ENCODE measurements at places on chromosomes 11 and 22.

- no peak for DNase-seq
Observed at GRCh38 chr22:25413620-25414019, 150.9 kb upstream of the GRK3 start.

DNA sequence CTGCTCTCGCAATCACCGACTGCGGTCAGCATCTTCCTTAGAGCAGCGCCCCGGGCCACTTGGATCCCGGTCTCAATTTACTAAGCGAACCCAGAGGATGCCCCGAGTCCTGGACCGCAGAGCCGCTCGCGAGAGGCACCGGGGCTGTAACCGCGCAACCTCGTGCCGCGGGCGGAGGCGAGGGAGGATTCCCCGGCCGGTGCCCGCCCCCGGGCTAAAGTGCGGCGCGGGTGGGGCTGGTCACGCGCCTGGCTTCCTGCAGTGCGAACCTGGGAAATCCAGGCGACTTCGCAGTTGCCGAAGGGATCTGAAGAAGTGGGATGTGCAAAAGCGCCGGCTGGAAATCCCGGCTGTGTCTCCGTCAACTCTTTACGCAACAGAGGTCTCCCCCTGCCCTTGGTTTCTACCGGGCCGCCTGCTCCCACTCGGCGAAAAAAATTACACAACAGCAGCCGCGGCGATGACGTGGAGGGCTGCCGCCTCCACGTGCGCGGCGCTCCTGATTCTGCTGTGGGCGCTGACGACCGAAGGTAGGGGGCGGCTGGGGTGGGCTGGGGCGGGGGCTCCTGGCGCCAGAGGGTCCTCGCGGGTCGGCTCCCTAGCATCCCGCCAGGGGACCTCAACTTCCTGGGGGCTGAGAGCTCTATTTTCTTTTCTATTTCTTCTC, at the start of gene NCR3LG1:
NCR3LG1 (plus strand) TSS at position 291 of the 667 bp plus-strand sequence; CDS start at position 461, 170 bp downstream.
- peak; percentile 6 for DNase-seq

- DNase-seq = no peak
Observed at GRCh38 chr11:96328395-96329010, 14.5 kb downstream of the MAML2 start.

- DNase-seq = no peak
Observed at GRCh38 chr11:116888024-116888423, 50.6 kb upstream of the APOA1 start.

DNA sequence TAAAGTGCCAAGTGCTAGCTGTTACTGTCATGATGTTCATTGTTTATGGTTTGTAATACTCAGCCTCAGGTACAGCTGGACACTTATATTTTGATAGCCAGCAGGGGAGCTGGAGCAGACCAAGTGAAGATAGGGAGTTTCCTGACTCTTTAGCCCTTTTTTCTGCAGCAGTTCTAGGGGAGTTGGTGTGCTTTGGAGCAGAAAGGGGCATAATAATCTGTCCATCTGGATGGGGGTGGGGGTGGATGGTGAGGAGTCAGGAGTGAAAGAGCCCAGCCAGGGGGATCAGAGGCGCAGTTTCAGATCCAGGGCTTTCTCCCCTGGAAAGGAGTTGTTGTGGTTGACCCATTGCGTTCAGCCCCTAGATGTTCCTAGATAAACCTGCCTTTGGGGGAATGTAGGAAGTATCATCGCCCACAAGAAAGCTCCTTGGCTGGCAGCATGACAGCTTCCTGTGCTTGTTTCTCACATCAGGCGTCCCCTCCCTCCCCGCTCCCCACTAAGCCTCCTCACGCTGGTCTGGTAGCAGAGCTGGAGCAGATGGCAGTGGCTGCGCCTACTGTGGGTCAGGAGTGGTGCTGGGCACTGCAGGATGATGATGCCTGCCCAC, 41.9 kb downstream of the MED15 start:
- DNase-seq = no peak

- DNase-seq = no peak
Observed at GRCh38 chr11:28582506-28582905, 474.3 kb downstream of the METTL15 start.

- no peak for DNase-seq
Observed at GRCh38 chr11:46382646-46383403, 1.4 kb downstream of the MDK start.

DNA sequence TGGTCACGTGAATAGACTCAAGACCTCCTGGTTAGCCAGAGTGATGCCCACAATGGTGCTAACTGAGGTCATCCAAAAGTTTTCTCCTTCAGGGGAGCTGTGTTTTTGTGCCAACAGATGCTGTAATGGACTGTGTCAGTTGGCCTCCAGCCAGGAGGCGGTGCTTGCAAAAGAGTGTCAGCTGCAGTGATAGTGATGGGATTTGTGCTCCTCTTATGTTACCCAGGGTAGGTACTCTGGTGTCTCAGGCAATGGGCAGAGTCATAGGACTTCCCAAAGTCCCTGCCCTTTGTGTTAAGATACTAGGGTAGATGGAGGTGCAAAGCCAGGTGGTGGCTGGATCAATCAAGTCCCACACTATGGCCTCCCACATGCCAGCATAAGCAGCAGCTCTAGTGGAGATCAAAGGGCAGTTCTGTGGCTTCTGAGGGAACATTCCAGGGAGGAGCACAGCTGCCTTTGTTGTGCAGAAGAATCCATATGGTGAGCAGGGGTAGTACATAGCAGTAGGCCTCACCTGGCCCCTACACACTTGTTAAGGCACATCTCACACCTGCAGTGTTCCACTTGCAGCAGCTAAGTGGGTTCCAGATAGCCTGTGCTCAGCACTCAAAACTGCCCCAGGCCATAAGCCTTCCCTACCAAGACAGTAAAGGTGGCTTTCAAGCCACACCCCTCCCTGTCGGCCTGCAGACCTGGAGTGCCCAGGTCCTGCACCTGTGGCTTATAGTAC, 9.4 kb upstream of the FANCF start:
- DNase-seq = no peak

GRCh38 chr22:24948356-24949202, 2.1 kb upstream of the LHFPL7 start:
- DNase-seq = no peak

DNA sequence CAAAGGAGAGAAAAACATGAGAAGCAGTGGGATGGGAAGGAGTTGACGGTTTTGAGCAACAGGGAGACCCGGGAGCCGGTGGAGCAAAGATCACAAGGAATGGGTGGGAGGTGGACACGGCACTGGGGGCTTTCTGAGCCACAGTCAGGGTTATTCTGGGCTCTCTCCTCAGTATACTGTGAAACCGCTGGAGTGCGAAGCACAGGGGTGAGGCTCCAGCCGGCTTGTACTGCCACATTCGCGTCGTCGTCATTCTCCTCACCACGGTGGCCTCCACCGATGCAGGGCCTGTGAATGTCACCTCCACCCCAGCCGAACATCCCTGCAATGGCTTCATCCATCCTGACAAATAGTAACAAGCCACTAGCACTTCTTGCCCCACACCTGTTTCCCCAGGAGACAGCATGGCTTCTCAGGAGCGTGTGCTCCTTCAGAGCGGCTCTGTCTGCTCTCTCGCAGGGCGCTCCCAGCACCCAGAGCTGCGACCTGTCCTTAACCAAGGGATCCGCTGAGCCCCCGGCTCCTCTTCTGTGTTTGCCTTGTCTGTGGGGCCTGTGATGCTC, 1165.3 kb downstream of the TBC1D22A start:
- no peak for DNase-seq

DNA sequence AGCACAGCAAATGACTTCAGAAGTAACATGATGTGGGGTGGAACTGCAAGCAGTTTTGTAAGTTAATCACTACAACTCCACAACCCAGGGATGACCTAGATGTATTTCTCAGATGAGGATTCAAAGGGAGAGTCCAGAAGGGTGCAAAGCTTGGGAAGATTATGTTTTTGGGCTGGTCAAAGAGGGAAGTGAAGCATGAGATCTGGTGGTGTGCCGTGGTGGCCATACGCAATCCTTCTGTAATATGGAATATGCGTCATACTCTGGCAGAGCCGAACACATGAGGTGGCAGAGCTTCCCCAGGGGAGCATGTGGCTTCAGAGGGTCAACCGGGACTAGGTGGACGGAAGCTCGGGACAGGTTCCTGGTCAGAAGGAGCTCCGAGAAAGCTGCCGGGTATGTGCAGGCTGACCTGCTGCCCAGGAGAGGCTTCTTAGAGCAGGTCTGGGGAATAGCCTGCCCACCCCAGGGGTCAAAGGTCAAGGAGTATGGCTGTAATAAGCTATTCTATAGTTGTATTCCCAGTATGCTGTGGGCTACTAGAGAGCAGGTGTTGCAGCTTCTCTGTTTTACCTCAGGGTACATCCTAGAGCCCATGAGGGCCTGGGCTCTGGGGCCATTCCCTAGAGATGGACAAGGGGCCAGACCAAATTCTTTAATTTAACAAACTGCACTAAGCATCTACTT, 70.1 kb upstream of the PHOX2A start:
- DNase-seq = no peak

DNA sequence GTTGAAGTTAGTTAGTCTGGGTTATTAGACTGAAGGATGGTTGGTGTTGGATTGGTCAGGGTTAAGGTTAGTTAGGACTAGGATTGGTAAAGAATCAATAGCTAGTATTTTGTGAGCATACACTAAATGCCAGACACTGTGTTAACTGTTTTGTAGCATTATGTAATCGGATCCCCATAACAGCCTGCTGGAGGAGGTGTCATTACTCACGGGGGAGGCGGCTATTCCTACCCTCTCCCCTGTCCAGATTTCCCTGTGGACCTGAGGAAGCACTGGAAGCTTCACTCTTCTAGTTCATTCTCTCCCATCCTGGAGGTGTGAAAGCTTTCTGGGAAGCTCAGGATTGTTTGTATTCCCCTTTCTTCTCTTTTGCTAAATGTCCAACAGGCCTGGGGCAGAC, 40.5 kb upstream of the KCNJ11 start:
- no peak for DNase-seq
